ENCODE measurements at places on chromosomes 12 and 14.

- no peak for DNase-seq
Observed at GRCh38 chr12:32702946-32703345, 23.8 kb downstream of the DNM1L start.

- no peak for DNase-seq
Observed at GRCh38 chr12:65926119-65926908, 102.0 kb downstream of the HMGA2 start.

DNA sequence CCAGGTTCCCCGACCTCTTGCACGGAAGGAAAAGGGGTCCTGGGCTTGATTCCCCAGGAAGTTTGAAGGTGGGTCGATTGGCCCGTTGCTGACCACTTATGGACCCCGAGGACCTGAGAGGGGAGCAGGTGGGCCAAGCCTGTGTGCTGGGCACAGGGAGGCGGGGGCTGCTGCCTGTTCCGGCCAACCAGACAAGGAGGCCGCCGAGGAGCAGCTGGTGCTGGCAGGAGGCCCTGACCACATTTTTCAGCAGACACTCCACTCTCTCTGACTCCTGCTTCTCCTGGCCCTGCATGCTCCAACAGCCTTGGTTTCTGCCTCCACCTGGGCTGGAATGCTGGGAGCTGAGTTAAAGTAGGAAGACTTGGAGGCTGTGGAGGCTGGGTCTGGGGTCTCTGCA, 42.8 kb downstream of the NOS1 start:
- no peak for DNase-seq

DNA sequence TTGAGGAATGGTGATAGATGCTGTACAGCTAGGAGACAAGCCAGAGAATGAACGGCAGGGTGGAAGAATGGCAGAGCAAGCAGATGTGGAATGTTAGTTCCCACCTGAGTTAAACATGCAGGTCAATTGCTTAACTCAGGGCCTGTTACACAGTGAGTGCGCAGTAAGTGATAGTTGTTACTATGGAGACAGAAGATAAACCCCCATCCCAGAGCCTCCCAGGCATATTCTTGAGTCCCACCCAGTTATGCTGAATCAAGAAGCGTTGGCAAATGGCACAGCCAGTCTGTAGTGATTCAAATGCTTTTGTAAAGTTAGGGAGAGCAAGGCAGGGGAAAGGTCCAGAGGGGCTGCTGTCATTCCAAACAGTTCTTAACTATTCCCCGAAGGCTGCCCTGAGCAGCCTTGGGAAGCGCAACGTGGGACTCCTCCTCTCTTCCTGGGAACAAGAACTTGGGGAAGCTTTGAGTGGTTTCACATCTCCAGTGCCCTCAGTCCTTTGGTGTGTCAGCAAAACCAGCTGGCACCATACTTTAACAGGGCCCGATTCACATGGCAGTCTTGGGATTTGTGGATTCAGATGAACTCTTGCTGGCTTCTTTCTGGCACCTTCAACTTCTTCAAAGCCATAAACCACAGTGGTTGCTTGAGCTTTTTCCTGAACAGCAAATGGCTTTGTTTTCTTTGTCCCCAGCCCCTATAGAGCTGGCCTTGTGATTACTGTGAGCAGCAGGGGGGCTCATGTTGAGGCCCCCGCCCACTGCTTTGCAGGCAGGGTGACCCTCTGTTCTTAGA, 66.4 kb downstream of the PPM1A start:
- DNase-seq: no peak

DNA sequence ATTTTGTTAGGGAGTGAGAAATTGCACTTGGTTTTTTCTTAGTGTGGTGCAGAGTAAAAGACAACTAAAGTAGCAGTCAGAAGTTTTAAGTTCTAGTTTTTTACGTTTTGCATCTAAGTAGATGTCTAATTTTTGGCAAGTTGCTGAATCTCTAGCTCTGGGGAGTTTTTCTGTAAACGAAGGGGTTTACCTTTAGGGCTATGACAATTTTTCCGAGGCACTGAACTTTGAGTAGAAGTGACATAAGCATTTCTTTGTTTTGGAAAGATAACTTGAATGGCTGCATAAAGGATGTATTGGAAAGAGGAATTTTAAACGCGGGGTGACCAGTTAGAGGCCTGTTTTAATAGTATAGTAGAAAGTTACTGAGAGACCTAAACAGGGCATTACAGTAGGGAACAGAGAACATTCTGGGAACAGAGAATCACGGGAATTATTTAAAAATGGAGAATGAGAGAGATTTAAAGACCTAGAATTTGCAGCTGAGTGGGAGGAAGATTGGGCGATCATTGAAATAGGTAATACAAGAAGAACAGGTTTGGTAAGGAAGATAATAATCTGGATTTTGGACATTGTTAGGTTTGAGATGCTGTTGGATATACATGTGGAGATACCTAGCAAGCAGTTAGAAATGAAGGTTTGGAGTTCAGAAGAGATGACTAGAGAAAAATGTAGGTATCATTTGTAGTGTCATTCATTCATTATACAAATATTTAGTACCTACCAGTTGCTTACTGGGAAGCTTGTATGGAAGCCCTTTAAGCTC, 1.2 kb downstream of the ZNF410 start:
- DNase-seq: no peak

DNA sequence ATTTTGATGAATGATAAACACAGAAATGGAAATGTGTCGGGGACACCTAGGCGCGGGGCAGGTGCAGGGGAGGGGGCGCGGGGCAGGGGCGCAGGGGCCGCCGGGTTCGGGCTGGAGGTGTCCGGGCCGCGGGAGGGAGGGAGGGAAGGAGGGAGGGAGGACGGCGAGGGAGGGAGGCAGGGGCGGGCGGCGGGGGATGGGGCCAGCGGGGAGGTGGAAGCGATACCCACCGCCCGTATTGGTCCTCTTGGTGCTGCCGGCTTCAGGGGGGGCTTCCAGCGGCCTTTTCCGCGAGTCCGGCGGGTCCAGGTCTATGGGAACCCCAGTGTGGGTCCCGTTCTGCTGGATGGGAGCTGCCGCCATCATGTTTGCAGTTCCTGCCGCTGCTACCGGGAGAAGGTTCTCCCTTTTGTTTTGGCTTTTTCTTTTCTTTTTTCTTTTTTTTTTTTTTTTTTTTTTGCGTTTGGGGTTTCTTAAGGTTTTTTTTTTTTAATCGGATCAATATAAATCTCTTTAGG, 703 bp downstream of the NOVA1 start:
- no peak for DNase-seq

GRCh38 chr12:62737188-62737587, 197.8 kb downstream of the PPM1H start:
- no peak for DNase-seq

GRCh38 chr12:122100568-122100967, 22.0 kb downstream of the MLXIP start:
- DNase-seq: no peak

DNA sequence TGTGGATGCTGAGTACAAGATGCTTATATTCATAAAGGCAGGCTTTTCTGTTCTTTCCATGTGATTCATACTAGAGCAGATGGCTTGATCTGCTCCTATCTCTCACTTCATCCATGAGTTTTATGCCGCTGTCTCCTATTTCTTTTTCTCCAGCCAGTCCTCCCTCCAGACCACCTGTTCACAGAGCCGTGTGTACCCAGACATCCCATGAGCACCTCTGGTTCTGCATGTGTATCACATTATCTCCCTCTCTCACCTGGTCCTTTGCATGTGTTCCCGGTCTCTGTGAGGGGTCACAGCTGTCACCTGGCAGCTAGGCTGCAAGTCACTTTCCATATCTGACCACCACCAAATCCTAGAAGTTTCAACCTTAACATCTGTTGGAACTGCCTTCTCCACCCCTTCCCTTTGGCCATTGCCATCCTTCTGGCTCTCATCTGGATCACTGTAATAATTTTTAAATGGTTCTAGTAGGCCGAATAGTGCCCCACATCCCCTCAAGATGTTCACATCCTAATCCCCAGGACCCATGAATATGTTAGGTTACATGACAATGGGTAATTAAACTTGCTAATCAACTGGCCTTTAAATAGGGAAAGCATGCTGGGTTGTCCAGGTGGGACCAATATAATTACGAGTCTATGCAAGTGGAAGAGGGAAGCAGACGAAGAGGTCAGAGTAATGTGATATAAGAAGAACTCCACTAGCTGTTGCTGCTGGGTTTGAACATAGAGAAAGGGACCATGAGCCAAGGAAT, 168.1 kb downstream of the SNAPC1 start:
- no peak for DNase-seq

DNA sequence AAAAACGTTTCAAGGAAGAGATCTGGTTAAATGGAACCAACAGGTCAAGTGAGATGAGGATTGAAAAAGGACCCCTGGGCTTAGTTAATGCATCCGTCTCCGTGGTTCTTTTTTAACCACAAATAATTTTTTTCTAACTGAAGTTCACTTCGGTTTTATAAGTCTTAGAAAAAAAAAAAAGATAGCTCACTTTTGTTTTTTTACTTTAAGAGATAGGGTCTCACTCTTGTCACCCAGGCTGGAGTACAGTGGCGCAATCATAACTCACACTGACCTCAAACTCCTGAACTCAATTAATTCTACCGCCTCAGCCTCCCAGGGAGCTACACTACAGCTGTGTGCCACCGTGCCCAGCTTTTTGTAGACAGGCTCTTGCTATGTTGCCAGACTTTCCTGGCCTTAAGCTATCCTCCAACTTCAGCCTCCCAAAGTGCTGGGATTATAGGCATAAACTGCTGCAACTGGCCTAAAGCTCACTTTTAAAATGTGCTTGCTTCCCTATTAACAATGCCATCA, 11.8 kb downstream of the HNRNPC start:
- DNase-seq: no peak

DNA sequence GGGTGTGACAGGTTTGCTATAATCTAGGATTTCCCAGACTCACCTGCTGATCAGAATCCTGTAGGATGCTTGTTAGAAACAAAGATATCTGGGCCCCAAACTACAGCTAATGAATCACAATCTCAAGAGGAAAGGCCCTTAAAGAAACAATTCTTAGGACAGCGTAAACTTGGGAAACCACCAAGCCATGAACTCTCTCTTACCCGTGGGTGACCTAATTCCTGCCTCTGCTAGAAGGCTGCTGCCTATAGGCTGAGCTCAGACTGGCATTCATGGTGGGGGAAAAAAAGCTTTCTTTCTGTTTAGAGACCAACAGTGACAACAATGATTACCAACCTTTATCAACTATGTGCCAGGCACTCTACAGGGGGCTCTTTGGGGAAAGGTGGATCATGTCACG, 213.9 kb upstream of the FKBP4 start:
- DNase-seq: no peak

DNA sequence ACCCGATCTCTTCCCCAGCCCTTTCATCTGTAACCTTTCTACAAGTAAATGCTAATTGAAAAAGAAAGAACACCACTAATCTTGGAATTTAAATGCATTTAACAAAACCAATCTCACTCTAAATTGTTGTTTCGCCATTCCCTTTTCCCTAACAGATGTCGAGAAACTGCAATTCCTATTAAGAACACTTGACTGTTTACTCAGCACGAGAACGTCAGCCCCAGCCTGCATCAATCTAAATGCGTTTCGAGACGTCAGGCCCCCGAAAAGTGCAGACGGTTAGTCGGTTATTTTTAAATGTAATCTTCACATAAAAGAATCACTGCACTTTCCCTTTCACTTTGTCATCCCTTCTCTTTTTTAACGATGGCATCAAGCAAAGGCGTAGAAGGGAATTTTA, 837.6 kb downstream of the VRK1 start:
- no peak for DNase-seq

DNA sequence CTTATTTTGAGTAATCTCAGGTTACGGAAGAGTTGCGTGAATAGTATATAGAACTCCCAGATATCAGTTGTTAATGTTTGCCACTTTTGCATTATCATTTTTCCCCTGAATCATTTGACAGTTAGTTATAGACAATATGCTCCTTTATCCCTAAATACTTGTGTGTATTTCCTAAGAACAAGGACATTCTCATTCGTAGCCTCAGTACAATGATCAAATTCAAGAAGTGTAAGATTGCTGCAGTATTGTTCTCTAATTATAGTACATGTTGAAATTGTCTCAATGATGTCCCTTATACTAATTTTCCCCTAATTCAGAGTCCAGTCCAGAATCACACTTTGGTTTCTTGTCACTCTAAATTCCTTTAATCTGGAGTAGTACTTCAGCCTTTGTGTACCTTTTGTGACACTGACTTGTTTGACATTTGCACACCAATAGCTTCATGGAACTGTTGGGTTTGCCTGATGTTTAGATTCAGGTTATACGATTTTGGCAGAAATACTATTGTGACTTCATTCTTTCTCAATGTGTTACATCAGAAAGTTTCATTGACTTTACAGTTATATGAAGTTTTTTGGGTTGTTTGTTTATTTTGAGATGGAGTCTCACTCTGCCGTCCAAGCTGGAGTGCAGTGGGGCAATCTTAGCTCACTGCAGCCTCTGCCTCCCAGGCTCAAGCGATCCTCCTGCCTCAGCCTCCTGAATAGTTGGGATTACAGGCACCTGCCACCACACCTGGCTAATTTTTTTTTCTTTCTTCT, 13.1 kb downstream of the DYNC1H1 start:
- no peak for DNase-seq

GRCh38 chr14:68020999-68021663, 201.6 kb downstream of the RAD51B start:
- no peak for DNase-seq

DNA sequence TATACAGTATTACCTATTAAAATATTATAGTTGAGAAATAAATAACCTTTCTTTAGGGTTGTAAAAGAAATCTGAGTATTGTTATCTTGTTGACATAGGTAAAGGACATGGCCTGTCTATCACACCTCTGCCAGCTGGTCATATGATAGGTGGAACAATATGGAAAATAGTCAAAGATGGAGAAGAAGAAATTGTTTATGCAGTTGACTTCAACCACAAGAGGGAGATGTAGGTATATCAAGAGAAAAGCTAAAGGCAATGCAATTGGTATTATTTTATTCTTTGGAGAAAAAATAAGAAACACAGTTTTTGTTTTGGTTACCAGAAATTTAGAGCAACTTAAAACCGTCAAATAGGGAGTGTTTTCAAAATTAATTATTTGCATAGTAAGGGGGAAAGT, 13.5 kb downstream of the CPSF2 start:
- DNase-seq: peak; percentile 6

DNA sequence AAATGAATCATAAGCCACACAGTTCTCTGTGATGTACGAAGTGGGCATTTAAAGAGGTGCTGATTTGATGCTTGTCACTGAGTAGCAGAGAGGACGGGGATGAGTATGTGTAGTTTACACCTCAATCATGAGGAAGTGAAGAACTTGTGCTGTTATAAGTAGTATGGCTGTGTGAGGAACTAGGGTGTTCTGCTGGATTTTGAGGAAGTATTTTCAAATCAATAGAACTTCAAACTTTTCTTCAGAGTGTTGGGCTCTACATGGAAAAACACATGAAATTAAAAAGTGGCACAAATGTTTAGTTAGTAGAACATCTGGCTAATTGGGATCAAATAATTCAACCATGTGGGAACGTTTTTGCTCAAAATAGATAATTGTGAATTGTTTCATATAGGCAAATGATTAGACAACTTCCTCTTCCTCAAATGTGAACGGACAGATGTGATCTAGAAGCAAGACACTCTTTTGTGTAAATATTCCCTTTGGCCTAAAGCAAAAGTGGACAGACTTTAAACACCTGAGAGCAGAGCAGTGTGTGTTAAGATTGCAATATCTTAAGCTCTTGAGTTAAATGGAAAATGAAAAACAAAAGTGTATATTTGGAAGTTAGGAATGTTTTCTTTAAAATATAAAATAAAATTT, 168.5 kb downstream of the NAV3 start:
- DNase-seq: no peak
